Activated CD8-positive, alpha-beta memory T cell treated with anti-CD3 and anti-CD28 coated beads, Interleukin-2, amount 10 ng/mL, durations not matched to agents 7 days and 5 days (primary cell): ENCODE measurements at places on chromosomes 13 and 19. TPM values are rescaled to one million over a fixed set of nuclear protein-coding genes. Genes with fewer than 3 reads are reported as not detected.

DNA sequence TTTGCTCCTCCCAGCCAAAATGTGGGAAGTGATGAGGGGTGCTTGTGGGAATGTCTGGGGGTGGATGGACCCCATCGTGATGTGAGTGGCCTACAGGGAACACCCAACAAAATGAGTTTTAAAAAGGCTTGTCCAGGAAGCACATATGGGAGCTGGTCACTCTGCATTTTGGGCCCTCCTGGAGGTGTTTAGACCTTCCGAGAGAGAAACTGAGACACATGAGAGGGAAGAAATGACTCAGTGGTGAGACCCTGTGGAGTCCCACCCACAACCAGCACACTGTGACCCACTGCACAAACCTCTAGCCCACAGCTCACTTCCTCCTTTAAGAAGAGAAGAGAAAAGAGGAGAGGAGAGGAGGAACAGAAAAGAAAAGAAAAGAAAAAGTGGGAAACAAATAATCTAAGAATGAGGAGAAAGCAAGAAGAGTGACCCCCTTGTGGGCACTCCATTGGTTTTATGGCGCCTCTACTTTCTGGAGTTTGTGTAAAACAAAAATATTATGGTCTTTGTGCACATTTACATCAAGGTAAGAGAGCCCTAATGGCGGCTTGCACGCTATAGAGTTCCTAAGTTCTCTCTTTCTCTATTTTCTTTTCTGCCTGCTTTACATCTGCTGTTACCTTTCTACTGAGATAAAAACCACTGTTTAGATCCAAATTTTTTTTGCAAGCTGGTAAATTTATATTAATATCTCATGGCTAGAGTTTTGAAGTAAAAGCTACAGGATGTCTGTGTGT lies 13.3 kb upstream of the LILRB1 start:
- no peak overlapping the region for H3K27ac ChIP-seq
- H3K27me3 ChIP-seq = peaks cover 20% of the 10 kb centered on the region

DNA sequence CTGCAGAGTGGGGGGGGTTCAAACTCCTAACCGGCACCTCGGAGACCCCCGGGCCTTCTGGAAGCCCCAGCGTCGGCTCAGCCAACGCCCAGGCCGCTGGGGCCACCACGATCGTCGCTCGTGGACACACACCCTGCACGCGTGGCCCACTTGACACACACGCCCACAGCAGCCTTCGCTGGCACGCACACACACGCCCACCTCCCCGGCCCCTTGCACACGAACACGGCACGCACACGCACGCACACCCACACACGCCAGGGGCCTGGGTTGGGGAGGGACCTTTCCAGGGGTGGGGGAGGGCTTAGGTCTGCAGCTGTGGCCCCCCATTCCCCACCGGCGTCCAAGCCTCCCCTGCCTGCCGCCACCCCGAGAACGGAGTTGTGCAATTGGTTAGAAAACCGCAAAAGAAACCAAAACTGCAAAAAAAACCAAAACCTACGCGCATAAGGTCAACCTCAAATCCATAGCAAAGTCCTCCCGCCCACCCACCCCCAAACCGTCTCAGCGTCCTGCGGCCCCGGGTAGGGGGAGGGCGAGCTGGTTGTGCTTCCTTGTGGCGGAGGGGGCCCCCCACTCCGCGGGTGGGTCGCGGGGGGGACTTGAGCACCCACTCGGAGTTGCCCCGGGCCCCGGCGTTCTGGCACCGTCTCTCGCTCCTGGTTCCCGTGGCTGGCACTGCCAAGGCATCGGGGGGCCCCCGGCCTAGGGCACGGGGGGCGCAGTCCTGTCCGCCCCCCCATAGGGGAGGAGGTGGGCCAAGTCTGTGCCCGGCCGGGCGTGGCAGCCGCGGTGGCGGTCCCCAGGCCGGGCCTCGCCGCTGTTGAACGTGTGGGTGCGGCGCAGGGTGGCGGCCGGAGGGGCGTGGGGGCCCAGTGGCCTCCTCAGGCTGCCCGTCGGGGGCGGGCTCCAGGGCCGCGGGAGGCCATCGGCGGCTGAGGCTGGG lies 3.3 kb upstream of the LRG1 start:
- H3K36me3 ChIP-seq = no peaks in the 10 kb centered on the region
- peaks cover 4% of the 10 kb centered on the region for H3K4me1 ChIP-seq
- no peak for DNase-seq
- H3K27ac ChIP-seq = no peak overlapping the region
- no peaks in the 10 kb centered on the region for H3K27me3 ChIP-seq
- H3K4me3 ChIP-seq = no peak overlapping the region

DNA sequence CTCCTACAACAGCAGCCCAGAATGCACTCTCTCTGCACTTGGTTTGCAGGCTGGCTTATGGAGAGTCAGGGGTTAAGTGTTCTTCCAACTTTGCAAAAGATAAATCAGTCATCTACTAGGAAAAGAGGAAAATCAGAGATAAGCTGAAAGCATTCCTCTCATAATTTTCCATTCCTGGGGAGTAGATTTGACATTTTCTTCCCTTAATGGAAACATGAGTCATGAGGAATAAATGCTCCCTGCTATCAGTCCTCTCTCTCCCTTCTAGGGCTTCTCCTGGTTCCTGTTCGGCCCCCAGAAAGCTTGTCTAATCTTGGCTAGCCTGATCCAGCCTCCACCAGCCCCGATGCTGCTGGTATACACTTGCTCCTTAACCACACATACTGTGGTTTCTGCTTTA lies 28.4 kb upstream of the ENOX1 start:
- no peak overlapping the region for H3K27ac ChIP-seq
- peaks cover 28% of the 10 kb centered on the region for H3K27me3 ChIP-seq
- H3K36me3 ChIP-seq = no peaks in the 10 kb centered on the region
- DNase-seq = no peak

DNA sequence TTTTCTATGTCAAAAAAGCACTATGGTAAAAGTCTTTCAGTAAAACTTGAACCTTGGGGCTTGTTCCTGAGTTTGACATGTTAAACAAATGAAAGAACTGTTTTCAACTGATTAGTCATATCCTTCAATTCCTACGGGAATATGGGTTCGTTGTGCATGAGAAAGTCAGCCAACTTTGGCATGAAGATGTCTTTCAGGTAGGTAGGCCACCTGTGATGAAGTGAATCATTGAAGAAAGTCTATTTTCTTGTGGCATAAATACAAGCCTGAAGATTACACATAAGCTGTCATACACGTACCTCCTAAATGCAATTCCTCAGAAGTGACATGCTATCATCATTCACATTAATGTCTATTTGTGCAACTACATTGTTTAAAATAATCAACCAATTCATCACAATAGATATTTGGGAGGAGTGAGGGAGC lies 513.0 kb downstream of the IRS2 start:
- no peaks in the 10 kb centered on the region for H3K36me3 ChIP-seq
- H3K27me3 ChIP-seq = no peaks in the 10 kb centered on the region
- H3K27ac ChIP-seq = no peak overlapping the region
- H3K4me1 ChIP-seq = no peaks in the 10 kb centered on the region

GRCh38 chr19:10191347-10191746 lies 3.4 kb downstream of the DNMT1 start:
- H3K36me3 ChIP-seq = peaks cover 39% of the 10 kb centered on the region
- DNase-seq = no peak
- H3K27ac ChIP-seq = no peak overlapping the region
- H3K4me3 ChIP-seq = no peak overlapping the region

The HCN2 gene
- 0.75 TPM for total RNA-seq

DNA sequence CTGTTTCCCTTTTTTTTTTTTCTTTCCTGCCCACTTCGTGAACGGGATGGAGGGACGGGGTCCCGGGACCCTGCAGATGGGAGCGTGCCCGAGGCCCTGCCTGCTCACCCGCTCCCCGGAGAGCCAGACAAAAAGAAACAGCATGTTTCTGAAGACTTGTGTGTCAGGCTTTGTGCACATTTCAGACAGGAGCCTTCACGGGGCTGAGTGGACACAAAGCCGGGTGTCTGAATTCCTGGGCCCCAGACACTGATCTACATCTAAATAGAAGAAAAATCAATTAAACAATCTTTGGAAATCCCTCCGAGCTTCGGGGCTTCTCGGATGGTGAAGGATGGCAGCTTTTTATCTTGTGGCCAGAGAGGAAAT lies 4.2 kb downstream of the PGPEP1 start:
- H3K4me3 ChIP-seq = no peak overlapping the region
- peaks cover 17% of the 10 kb centered on the region for H3K4me1 ChIP-seq
- no peaks in the 10 kb centered on the region for H3K27me3 ChIP-seq
- no peak for DNase-seq
- H3K27ac ChIP-seq = no peak overlapping the region

DNA sequence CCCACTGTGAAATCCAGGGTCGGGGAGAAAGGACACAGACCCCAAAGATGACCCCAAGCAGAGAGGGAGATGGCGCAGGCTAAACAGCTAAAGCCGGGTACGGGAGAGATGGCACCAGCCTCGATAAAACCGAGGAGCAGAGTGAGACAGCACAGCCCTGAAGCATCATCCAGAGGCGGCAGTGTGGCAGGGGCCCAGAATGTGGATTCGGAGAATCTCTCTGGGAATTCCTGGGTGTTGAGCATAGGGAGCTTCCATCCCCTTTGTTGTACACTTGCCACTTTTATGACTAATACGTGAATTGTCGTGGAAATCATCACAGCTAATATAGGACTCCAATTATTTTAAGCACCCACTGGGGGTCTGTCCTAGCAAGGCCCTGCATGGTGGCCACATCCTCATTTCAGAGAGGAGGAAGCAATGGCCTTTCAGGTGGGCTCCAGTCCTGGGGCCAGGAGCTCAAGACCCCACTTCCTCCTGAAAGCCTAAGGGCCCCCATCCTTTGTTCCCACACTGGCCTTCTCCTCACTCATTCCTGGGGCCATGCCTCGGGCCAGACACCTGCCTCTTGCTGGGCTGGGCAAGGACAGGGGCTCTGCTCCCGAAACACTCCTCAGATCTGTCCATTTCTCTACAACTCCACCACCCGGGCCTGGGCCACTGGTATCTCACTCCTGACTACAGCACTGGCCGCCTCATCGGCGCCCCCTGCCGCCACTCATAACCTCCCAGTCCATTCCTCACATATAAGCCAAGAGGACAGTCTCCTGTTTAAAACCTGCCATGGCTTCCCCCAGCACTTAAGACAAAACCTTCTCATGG lies 29.3 kb upstream of the ATP1A3 start:
- no peak overlapping the region for H3K27ac ChIP-seq
- DNase-seq = no peak
- peaks cover 13% of the 10 kb centered on the region for H3K27me3 ChIP-seq

DNA sequence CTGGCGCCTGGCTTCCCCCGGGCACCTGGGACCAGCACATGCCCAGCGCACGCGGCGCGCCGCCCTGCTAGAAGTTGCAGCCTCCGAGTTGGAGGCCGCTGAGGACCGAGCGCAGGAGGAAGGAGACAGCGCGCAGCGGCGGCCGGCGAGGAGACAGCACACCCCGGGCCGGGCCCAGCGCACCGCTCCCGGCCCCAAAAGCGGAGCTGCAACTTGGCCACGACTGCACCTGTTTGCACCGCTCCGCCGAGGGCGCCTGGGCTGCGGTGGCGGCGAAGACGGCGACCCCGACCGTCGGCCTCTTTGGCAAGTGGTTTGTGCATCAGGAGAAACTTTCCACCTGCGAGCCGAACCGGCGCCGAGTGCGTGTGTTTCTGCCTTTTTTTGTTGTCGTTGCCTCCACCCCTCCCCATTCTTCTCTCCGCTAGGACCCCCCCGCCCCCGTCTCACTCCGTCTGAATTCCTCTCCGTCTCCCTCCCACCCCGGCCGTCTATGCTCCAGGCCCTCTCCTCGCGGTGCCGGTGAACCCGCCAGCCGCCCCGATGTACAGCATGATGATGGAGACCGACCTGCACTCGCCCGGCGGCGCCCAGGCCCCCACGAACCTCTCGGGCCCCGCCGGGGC lies at the start of gene SOX1:
Gene SOX1, plus strand, starts transcription at position 34 of the 626 bp plus-strand sequence. Its CDS starts 510 bp downstream, at position 544.
- H3K4me1 ChIP-seq = no peaks in the 10 kb centered on the region
- no peak within 1 kb of the TSS for H3K4me3 ChIP-seq
- H3K27me3 ChIP-seq = peaks cover 70% of the 10 kb centered on the region
- peak within 1 kb of the TSS; percentile 53 for H3K27ac ChIP-seq
- H3K36me3 ChIP-seq = peaks cover 14% of the 10 kb centered on the region

DNA sequence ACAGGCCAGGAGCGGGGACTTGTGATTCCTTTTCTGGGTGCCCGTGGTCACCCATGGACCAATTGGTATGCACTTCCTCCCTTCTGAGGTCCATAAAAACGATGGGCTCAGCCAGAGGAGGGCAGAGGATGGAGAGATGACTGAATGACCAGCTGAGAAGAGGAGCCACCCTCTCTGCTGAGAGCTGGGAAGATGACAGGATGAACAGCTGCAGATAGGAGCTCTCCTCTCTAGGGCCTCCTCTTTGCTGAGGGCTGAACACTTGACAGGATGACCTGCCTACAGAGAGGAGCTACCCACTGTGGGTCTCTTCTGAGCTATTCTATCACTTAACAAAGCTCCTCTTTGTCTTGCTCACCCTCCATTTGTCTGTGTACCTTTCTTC lies 4.1 kb downstream of the IGFL4 start:
- no peak overlapping the region for H3K4me3 ChIP-seq
- no peak for DNase-seq
- no peaks in the 10 kb centered on the region for H3K4me1 ChIP-seq
- peaks cover 35% of the 10 kb centered on the region for H3K27me3 ChIP-seq
- H3K27ac ChIP-seq = no peak overlapping the region

The ACTMAP gene
- 18.2 TPM for total RNA-seq

GRCh38 chr19:55820037-55820436 lies 11.8 kb downstream of the NLRP11 start:
- H3K4me3 ChIP-seq = no peak overlapping the region
- H3K27ac ChIP-seq = no peak overlapping the region
- no peaks in the 10 kb centered on the region for H3K27me3 ChIP-seq

- DNase-seq = no peak
- no peaks in the 10 kb centered on the region for H3K4me1 ChIP-seq
- H3K27me3 ChIP-seq = peaks cover 10% of the 10 kb centered on the region
- peaks cover 2% of the 10 kb centered on the region for H3K36me3 ChIP-seq
These were observed 8.7 kb upstream of the RFX2 start for GRCh38 chr19:6119031-6119430.

DNA sequence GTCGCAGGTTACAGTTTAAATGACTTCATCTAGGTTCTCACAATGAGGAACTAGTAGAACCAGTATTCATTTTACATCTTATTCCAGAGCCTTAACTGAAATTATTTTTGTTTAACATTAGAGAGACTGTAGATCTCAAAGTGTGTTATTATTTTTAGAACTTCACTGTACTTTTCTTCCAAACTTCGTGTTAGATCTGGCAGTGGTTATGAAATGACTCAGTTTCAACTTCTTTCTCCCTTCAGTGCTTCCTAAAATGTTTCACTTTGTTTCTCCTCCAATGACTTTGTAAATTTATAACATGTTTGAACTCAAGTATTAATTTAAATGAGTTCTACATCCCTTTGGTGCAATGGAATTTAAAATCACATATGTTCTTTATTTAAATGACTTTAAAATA lies 139.3 kb downstream of the PCDH9 start:
- no peak overlapping the region for H3K27ac ChIP-seq
- no peaks in the 10 kb centered on the region for H3K27me3 ChIP-seq
- DNase-seq = no peak
- H3K36me3 ChIP-seq = no peaks in the 10 kb centered on the region
- H3K4me1 ChIP-seq = no peaks in the 10 kb centered on the region

DNA sequence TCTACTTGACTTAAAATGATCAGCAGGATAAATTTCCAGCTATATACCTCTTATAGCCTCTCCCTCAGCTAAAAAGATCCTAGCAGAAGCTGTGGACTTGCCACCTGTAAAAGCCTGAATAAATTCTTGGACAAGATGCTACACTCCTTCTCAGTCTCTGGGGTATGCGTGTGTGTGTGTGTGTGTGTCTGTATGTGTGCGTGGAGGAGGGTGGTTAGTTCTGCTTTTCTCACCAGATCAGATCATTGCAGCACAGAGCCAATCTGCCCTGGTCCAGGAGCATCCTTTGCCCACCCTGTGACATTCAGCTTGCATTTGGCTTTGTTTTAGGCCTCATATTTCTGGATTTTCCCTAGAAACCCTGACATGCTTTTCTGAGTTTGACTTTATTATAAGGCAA lies 438.3 kb downstream of the RFC3 start:
- no peak overlapping the region for H3K27ac ChIP-seq
- no peaks in the 10 kb centered on the region for H3K36me3 ChIP-seq
- no peak for DNase-seq
- no peaks in the 10 kb centered on the region for H3K4me1 ChIP-seq
